Activated T-cell treated with anti-CD3 and anti-CD28 coated beads, Interleukin-2, amount 50 U/mL, for 48 hours (primary cell): ENCODE measurements at places on chromosomes 4 and X.

- no peak for DNase-seq
These were observed 772 bp upstream of the FBXW7 start for GRCh38 chr4:152536545-152537182.

DNA sequence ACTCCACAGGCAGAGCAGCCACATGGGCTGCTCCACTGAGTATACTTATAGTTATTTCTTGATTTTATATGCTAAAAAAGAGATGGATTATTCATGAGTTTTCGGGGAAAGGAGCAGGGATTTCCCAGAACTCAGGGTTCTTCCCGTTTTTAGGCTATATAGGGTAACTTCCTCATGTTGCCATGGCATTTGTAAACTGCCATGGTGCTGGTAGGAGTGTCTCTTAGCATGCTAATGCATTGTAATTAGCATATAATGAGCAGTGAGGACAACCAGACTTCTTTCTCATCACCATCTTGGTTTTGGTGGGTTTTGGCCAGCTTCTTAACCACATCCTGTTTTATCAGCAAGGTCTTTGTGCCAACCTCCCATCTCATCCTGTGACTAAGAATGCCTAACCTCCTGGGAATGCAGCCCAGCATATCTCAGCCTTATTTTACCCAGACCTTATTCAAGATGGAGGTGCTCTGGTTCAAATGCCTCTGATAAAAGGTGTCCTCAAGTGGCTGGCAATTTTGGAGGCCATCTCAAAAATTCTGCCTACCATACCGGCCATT lies 213.0 kb upstream of the VEGFC start:
- no peak for DNase-seq

DNA sequence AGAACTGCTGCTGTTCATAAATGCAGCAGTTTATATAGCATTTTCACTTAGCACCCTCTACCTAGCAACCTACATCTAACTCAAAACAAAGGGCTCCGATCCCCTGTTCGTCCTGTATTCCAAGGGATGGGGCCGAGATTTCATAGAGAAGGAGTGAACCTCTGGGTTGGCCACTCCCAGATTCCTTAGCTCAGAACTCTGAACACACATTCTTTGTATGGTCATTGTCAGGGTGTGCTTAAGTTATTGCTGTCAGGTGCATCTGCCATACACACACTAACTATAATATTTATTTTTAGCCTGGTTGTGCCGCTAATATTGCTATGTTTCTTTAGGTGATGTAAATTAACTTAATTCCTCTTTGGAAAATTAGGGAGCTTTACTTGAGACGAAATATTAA lies 47.7 kb upstream of the AADAT start:
- DNase-seq, result no peak

GRCh38 chr4:94722748-94723147 lies 35.0 kb upstream of the BMPR1B start:
- DNase-seq, result no peak

GRCh38 chrX:11363069-11363594 lies 69.9 kb downstream of the AMELX start:
- DNase-seq, result no peak
